ENCODE measurements at places on chromosomes 6 and 20.

- peak; percentile 95 for DNase-seq
Measured at GRCh38 chr6:90296341-90297114, at the start of gene BACH2. Gene BACH2 (minus strand): TSS chr6:90296843. CDS start chr6:90008844, 287,999 bp downstream.

DNA sequence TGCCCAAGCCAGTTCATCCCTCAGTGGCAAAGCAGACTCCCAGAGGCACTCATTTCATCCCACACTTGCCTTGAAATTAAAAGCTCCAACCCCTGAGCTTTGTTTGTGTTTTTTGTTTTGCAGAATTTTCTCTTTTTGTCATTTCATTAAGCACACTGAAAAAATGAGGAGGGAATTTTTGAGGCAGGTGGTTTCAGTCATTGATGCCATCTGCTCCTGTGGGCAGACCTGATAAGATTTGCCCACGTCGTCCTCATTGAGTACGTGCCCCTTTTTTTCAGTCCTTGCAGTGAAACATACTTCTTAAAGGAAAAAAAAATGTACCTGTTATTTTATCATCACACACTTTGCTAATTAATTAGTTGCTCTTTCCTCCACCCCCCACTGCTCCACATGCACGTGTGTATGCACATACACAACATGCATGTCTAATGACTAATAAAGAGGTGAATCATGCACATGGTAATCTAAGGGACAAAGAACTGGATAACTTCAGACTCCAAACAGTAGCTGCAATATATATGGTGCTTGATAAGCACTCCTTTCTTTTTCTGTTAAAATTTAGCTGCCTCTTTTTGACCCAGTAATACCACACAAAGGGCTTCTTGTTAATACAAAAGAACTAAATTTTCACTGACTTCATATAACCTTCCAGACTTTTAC is 102.1 kb upstream of the TMEM181 start:
- DNase-seq, result no peak

DNA sequence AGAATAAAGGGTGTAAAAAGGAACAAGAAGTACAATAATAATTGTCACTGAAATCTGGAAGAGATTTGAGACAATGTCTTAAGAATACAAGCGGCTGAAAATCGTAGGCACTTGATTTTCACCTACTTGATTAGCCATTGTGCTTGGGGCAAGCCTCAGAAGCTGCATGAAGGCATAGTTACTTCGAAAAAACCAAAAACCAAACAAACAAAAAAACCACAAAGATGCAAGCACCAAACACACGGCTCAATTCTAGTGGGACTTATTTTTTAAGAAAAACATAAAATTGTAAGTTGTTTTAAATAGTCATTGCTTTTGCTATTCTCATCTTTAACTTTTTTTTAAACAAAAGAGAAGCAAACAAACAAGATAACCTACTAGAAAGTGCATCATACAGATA is 235.6 kb downstream of the OGFRL1 start:
- no peak for DNase-seq

DNA sequence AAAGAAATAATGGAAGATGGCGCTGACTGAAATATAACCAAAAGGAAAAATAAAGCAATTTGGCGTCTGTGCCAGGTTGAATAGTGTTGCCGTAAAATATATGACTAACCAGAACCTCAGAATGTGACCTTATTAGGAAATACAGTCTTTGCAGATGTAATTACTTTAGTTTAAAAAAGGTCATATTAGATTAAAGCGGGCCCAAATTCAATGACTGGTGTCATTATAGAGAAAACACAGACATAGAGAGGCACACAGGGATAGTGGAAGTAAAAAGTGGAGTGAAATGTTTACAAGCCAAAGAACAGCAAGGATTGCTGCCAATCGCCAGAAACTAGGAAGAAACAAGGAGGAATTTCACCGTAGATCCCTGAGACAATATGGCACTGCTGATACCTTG is 521.2 kb downstream of the FRK start:
- no peak for DNase-seq

DNA sequence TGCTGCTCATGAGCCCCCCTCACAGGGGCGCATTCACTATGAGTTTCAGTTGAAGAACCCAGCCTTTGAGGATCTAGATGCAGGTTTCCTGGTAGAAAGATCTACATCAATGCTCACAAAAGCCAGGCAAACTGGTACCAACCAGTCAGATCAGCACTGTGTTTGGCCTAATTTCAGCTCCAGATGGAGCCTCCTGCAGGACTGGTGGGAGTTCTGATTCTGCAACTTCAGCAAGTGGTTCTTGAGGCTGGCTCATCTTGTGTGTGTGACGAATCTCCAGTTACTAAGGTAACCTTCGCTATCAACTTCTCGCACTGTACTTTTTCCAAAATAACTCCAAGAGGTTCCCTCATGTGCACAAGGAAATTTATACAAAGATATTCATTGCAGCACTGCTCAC is 118.8 kb downstream of the ZMYND8 start:
- DNase-seq, result no peak

- no peak for DNase-seq
Measured at GRCh38 chr6:166707045-166707444, 80.0 kb upstream of the RPS6KA2 start.

DNA sequence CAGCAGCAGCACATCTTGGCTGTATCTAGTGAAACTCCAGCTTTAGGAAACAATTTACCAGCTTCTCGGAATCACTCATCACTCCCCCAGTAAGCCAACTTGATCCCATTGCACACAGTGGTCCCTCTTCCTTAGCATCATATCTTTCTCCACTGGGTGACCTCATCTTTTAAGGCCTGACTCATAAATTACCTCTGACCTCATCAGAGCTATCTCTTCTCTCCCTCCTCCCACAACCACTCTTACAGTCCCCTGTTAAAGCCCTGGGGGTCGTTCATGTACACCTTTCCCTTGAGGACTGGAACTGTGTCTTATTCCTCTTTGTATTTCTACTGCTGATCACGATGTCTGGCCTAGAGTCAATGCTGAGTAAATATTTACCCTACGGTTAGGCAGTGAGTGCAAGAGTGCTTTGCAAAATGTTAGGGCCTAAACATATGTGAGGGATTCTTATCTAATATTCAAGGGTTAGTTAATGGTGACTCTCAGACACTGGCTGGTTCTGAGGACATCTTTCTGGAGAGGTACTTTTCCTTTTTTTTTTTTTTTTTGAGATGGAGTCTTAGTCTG is 187.2 kb downstream of the LRFN2 start:
- DNase-seq, result no peak
